Activated CD4-positive, alpha-beta T cell treated with anti-CD3 and anti-CD28 coated beads, Interleukin-2, amount 10 ng/mL, durations not matched to agents 7 days and 5 days (primary cell): ENCODE measurements at places on chromosomes 12 and 14.
A peak's percentile ranks its signal among the peaks of the same experiment; 100 is the strongest.

GRCh38 chr14:92753250-92753649 lies 4.8 kb upstream of the LGMN start:
- no peak for DNase-seq

DNA sequence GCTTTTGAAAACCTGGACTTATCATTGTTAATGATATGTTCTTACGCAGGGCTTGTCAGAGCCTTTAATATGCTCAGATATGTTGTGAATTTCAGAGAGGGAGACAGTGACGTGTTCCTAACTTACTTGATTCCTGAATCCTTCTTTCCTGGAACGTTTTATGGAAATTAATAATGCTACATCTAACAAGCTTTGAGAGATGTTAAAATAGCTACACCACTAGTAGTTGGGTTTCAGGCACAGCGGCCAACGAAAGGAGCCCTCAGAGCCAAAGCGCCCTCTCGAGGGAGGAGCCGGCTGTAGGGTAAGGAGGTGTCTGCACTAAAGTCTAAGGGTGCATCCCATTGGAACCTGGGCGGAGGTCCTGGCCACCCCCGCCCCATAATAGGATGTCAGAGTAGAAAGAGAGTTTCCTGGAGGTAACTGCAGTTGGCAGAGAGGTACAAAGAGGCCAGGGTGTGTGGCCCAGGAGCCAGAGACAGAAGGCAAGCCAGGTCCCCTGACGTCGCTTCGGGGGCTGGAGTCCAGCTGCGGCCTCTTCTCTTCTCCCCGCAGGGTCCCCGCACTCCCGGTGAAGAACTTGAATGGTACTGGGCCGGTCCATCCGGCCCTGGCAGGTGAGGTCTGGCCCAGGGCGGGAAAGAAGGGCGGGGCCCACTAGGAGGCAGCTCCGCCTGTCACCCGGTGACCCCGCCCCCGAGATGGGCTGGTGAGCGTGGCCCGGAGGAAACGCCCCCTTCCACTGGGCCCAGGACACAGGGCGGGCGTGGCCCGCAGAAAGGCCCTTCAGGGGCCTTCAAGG lies 36.3 kb downstream of the DTX1 start:
- DNase-seq = no peak

- no peak for DNase-seq
Measured at GRCh38 chr14:58994130-58994529, 194.3 kb upstream of the DAAM1 start.

DNA sequence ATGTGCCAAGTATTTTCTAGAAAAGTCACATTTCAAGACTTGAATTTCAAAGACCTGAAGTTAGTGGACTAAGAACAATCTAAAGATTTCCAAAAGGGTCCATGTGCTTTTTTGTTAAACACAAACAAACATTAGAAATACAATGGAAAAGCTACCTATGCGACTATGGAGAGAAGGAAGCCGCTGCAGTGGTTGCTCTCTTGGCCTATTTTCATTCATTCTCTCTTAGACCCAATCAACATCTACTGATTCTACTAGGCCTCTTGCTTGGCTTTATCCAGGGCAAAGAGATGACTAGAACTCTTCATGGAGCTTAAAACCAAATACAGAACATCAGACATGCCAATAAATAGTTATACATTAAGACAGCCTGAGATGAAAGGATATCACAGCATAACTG lies 9.9 kb downstream of the FGD6 start:
- DNase-seq = no peak

DNA sequence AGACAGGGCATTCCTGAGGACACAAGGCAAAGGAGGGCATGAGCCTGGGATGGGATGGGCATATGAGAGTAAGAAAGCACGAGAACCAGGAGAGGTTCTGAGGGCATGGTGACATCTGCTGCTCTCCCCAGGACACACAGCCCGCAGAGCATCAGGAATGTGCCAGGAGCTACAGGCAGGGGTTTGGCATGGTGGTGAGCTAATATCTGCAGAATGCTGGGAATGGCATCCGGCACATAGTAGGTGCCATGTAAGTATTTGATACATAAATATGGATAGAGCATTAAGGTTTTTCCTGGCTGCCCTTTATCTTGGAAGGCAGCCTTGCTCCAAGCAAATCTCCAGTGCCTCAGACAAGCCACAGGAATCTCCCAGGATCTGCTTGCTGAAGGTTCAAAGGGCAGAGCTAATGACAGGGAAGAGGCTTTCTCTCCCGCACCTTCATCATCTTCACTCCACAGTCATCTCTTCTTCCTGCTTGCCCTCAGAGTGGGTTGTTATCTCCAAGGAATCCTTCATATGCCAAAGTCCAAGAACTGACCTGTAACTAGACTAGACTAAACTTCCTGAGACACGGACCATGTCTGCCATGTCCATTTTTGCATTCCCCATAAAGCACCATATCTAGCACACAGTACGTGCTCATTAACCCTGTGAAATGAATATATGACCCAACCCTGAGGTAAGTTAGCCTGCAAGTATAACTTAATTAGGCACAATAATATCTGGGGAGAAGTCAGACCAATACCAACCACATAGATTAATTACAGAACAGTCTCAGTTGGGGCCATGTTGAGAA lies 62.0 kb upstream of the SCN8A start:
- no peak for DNase-seq

DNA sequence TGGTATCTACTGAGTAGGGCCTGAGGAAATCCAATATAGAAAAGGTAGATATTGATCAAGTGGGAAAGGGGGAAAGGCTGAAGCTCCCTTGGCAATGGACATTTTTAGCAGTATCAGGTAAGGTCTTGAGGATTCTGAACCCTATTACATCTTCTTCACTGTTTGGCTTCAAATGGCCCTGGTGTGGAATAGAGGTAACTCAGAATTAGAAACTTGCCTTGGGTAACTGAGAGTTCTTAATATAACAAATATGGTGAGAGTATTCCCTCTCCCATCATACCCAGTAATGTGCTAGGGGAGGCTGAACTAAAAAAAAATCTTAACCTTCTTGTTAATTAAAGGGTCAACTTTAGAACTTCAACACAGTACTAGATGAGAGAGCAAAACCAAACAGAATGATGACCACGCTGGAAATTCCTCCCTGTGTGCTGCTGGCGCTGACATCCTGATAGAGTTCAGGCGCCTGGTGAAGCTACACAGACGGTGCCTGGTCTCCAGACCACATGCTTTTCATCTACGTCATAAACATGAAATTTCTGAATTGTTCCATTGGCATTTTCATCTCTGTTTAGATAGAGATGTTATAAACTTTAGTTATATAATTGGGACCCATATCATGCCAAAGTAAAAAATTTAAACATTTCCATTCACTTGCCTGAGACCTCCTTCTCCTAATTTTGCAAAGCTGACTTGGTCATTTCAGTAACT lies 128.3 kb downstream of the AKAP6 start:
- no peak for DNase-seq

- no peak for DNase-seq
Measured at GRCh38 chr14:22980672-22981089, 1.7 kb downstream of the AJUBA start.

DNA sequence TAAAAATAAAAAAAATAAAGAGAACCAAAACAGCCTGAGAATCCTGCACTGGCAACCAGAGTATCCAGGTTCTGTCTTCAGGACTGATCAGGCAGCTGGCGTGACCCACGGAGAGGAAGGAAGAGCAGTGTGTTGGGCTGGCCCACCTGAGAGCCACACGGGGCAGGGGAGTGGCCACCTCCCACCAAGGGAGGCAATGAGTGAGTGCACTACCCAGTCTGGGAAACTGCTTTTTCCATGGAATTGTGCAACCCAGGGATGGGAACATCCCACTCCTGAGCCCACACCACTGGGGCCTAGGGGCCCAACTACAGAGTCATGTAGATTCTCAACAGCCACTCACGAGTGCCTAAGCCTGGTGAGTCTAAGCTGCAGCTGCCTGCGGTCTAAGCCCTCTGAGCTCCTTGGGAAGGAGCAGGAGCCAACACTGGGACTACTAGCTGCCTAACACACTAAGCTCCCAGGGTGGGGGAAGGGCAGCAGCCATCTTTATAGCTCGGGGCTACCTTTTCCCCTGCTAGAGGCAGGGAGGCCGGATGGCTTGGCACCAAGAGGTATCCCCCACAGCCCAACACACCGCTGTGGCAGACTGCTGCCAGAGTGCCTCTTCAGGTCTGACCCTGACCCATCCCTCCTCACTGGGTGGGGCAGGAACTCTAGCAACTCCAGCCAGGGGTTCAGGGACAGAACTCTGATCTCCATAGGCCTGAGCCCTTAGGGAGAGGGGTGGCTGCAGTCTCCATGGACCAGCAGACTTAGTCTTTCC lies 610.9 kb downstream of the RERGL start:
- no peak for DNase-seq

DNA sequence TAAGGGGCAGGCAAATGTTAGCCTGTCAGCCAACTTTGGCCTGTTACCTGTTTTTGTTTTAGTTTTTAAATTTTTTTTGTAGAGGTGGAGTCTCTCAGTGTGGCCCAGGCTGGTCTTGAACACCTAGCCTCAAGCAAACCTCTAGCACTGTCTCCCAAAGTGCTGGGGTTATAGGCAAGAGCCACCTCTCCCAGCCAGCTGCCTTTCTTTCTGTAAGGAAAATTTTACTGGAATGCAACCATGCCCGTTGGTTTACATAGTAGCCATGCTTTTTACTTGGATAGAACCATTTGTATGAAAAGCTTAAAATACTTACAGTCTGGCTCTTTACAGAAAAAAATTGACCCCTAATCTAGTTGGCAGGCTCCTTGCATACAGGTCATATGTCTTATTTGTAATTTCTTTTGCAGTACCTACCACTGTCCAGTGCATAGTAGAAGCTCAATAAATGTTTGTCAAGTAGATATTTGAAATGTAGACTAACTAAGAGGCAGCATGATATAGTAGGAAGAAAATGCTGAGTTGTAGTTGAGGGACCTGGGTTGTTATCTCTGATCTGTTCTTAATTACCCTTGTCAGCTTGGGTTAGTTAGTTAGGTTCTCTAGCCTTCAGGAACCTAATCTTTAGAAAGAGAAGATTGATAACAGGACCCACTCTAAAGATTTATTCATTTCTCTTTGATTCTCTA lies 4.7 kb downstream of the MDM2 start:
- DNase-seq = no peak

DNA sequence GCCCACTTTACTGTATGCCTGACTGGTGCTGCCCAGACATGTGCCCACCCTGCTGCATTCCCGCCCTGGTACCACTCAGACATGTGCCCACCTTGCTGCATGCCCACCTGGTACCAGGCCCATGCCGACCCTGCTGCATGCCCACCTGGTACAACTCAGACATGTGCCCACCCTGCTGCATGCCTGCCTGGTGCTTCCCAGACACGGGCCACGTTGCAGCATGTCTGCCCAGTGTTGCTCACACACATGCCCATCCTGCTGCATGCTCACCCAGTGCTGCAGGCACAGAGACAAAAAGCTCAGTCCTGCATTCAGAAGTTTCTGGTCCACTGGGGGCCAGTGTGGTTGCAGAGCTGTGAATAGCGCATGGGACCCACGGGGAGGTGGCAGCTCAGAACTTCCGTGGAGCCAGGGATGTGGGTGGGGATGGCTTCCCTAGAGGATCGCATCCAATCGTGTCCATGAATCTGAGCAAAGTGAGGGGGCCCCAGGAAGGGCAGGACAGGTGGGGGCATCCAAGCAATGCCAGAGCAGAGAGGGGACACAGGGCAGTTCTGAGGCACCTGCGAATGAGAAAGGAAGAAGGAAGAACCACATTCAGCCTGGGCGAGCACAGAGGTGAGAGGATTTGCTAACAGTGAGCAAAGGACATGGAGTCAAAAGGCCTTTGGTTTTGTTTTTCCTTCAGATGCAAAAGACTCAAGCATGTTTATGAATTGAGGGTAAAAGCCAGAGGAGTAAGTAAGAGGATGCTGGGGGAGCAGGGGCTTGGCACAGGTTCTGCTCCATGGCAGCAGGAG lies 175.9 kb upstream of the C14orf180 start:
- peak; percentile 4 for DNase-seq

- no peak for DNase-seq
Measured at GRCh38 chr12:102756530-102756929, 160.5 kb downstream of the PAH start.

DNA sequence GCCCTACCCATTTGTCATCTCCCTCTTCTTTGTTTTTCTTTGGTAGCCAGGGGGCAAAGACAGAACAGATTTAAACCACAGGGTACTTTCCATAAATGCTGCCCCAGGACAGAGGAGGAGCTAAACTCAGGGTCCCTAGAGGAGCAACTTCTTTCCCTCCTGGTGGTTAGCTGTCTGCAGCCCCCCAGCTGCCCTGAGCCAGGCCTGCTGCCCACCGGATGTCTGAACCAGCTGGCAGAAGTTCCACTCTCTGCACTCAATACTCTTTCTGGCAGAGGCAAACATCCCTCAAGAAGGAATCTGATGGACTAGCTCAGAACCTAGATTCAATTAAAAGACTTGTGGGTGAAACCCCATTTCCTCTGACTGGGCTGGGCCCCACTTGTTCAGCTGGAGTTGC lies 10.7 kb downstream of the VDR start:
- DNase-seq = no peak

- DNase-seq = no peak
Measured at GRCh38 chr12:28876196-28876798, 272.8 kb upstream of the FAR2 start.

DNA sequence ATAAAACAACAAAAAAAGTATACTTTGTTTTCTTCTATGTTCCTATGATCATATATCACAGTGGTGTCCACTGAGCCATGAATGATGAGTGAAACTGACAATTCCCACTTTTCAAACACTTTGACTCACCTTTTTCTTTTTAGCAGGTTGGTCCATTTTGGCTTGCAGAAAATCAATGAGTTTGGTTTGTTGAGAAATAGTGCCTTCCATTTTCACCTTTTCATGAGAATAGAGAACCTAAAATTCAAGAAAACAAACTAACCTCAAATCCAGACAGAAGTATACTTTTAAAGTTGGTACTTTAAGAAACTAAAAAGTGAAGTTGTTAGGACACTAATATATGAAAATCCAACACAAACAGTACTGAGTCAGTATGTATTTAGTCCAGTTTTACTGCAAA lies 52.4 kb downstream of the PRKAB1 start:
- no peak for DNase-seq

- DNase-seq = no peak
Measured at GRCh38 chr12:4178424-4179170, 95.0 kb upstream of the CCND2 start.

GRCh38 chr12:15196678-15197505 lies 24.3 kb downstream of the RERG start:
- no peak for DNase-seq

GRCh38 chr12:123490089-123490488 lies 32.1 kb downstream of the SNRNP35 start:
- DNase-seq = no peak

DNA sequence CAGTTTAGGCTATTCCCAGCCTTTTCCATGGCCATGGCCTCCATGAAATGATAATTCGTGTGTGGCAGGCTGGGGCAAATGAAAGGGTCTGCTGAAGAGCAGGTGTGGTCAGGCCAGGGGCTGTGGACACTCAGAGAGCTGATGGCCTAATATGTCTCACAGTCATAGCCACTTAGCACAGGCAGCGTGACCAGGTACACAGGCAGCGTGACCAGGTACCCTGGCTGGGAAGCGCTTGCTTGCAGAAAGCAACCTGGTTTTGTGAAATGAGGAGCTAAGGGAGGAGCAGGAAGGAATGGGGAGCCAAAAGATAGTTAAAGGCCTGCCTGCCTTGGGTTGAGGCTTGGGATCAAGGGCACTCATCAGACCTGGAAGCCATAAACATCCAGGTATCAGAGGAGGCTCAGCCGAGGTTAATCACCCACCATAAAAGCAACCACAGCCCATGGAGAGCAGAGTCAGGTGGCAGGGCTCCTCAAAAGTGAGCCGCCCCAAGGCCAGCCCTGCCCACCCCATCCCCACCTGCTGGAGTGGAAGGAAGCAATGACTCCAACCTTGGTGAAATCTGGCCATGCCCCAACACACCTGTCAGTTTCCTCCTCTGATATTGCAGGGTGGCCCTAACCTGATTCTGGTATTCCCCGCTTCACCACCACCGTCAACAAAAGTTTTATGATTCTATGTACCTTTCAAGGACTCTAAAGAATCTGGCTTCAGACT lies 8.0 kb upstream of the KRT8 start:
- no peak for DNase-seq
